Stimulated activated CD4-positive, alpha-beta T cell treated with anti-CD3 and anti-CD28 coated beads, Interleukin-1b, Interleukin-23, amount 100 ng/mL, for 1 hour (primary cell): ENCODE measurements at places on chromosomes 7 and 10.

DNA sequence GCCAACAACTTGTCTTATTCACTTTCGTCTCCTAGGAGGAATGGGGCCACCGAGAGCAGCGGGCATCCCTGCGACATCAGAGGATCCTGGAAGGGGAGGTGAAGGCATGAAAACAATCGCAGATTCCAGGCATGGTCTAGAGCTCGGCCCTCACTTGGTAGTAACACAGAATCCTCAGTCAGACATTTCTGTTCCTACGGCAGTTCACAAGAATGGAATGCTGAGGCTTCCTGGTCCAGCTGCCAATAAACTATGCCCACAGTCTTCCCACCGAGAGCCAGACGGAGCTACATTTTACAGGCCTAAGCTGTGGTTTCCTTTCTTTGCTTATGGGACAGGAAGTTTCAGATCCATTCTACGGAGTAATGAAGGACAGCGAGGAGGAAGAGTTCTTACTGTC is 75.8 kb downstream of the OR13A1 start:
- no peak for DNase-seq

- no peak for DNase-seq
These were observed 146.4 kb downstream of the RGS10 start for GRCh38 chr10:119396008-119396708.

DNA sequence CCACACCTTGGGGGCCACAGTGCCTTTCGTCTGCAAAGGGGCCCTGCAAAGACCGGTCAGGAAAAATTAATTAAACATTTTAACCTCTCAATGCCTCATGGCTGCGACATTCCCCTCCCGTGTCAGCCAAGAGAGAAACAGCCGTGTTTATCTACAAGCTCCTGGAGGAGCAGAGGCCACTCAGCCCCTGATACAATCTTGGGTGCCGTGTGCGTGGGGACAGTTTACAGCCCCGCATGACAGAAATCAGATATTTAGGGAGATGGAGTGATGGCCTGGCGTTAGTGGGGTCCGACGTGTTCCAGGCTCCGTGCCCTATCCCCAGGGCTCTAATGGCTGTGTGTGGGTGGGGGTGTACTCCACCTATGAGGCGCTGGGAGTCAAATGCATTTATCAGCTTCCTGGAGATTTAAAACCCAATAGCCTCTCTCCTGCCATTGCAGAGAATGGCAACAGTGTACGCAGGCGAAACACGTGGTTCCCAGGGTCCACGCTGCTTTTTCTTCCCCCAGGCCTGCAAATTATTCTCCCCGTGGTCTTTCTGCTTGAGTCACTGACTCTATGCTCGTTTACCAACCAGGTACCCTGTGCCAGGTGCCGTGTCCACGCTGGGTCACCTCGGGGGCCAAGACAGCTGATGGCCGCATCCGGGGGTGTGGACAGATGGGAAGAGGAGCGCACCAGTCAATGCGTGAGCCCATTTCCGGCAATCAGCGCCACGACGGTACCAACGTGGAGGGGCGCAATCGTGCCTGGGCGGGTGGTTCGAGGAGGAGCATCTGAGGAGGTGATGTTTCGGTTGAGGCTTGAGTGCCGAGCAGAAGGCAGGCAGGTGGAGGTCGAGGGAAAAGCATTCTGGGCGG is 26.6 kb upstream of the PSMG3 start:
- no peak for DNase-seq

GRCh38 chr7:291373-292092 is 1.6 kb downstream of the FOXL3 start:
- DNase-seq: no peak

- no peak for DNase-seq
These were observed 271.7 kb upstream of the C7orf33 start for GRCh38 chr7:148318838-148319237.

GRCh38 chr7:151754142-151754590 is 122.7 kb downstream of the PRKAG2 start:
- DNase-seq: no peak

DNA sequence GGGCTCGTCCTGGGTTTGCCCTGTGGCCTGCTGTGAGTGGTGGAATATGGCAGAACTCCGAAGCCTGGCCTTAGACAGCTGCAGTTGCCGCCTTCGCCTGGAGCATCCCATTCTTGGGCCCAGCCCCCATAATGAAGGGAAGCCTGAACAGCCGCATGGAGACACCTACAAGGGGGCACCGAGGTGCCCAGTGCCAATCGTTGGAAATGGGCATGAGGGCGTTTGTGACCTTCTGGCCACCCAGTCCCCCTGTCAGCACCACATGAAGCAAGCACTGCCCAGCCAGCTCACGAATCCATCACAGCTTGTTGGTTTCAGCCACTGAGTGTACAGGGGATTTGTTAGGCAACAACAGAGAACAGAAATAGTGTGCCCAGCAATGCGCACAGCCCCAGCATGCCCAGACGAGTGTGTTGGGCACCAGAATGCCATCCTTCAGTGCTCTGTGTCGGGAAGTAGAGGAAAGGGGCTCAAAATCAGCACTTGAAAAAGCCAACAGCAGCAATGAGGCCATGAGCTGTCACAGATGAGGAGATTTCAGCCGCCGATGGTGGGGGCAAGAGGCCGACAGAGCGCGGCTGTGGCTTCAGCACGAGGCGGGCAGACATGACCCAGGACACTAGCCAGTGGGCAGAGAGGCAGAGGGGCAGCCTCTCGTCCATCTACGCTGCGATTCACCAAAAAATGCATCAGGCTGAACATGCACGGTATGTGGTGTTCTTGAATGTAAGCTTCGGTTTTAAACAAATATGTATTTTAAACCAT is 91.2 kb downstream of the TNS3 start:
- DNase-seq: no peak

DNA sequence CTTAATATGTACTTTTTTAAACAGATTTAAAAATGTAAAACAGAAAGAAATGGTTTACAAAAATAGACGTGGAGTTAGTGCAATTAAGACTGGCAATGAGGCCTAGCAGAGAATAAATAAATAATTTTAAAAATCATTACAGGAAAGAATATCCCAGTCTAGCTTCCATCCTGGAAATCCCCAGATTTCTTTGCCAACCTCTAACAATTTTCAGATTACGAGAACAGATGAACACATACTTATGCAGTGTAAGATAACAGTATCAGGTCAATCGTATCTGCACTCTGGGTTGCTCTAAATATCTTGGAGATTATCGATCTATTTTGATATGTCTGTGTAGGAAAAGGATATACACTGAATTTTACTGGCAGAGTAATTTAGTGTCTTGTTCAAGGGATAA is 210.5 kb downstream of the SEMA3A start:
- no peak for DNase-seq

- no peak for DNase-seq
These were observed 1284.1 kb upstream of the AUTS2 start for GRCh38 chr7:68314208-68314607.

DNA sequence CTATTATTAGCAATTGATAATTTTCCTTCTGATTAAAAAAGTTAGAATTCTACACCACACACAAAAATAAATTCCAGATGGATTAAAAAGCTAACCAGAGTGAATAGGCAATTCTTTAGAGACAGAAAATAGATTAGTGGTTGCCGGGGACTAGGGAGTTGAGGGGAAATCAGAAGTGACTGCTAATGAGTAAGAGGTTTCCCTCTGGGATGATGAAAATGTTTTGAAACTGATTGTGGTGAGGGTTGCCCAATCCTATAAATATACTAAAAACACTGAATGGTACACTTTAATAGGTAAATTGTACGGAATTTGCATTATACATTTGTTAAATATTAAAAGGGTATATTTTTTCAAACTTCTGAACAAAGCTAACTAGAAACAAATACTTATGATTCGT is 214.9 kb downstream of the GPAM start:
- no peak for DNase-seq

DNA sequence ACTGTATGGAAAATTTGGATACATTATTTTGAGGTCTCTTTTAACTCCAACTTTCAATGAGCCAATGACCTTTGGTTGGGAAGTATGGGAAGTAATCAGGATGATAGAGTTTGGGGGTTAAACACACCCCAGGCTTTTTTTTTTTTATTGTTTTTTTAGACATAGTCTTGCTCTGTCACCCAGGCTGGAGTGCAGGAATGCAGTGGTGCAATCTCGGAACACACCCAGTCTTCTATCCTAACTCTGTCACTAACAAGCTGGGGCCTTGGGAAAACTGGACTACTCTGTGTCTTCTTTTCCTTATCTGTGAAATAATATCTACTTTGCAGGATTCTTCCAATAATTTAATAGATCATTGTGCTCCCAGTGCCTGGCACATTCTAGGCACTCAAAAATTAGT is 37.6 kb upstream of the AGBL3 start:
- no peak for DNase-seq

GRCh38 chr7:123198111-123198510 is 1.7 kb downstream of the SLC13A1 start:
- DNase-seq: no peak

GRCh38 chr7:8035647-8036518 is 67.3 kb downstream of the GLCCI1 start:
- DNase-seq: no peak

DNA sequence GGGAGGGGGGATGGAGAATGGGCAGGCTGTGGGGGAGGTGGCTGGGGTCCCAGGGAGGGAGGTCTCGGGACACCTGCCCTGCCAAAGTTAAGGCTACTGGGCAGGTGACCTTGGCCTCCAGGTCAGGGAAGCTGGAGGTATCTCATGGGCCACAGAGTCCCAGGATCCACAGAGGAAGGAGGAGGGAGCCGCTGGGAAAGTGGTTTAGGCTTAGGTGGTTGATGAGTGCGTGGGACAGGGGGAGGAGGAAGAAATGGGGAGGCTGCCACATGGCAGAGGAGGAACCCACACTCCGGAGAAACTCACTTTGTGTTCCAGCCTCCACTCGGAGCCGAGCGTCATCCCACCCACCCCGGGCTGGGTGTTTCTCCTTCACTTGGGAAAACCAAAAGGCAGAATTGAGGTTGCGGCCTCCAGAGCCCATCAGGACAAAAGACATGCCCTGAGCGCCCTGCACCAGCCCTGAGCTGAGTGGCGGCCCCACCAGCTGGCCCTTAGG is 46.1 kb downstream of the ASB13 start:
- no peak for DNase-seq

DNA sequence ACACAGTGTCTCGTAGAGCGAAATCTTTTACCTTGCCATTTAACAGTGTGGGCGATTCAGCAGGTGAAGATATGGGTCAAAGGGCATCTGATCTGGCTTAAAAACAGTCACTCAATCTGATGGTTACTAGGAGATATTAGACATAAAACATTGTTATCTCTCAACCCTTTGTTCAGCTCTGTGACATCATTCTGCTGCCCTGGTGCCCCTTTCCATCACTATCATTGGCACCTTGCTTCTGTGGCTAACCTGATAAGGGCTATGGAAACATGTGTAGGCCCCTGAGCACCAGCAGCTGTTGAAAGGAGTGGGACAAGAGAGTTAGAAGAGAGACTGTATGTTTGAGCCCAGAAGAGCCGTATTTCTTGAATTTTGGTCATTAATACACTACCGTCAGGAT is 650.3 kb downstream of the PHTF2 start:
- DNase-seq: no peak
